Stimulated activated CD8-positive, alpha-beta memory T cell treated with anti-CD3 and anti-CD28 coated beads, Interleukin-15, amount 100 ng/mL, for 24 hours (primary cell): ENCODE measurements at places on chromosomes 3 and 15.

DNA sequence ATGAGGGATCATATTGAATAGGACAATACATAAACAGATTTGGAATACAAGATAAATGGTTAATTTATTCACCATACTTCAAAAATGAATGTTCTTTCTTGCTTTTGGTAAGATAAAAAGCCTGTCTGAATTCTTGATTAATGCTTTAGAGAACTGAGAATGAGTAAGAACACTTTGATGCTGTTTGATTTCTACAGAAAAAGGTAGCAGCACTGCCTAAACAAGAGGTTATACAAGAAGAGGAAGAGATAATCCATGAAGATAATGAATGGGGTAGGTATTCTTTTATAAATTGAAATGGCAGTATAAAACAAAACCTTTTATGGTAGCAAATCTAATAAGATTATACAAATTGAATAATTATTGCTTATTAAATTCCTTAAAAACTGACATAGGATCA lies 15.3 kb downstream of the UBA5 start:
- DNase-seq: no peak

DNA sequence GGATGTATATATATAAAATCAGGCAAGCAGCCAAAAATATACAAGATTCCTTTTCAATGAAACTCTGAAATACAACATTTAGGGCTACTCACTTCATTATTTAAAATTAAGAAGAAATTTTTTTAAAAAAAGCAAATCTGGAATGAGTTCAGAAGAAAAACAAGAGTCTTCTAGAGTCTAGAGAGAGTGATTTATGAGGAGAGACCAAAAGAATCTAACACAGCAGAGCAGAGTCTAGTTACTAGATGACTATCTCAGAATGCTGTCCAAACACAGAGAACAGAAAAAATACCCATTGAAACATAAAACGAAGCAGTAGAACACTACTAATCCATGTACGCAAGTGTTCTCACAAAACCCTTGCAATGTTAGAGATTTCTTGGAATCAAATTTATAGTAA lies 275.2 kb upstream of the CBLB start:
- DNase-seq: no peak

DNA sequence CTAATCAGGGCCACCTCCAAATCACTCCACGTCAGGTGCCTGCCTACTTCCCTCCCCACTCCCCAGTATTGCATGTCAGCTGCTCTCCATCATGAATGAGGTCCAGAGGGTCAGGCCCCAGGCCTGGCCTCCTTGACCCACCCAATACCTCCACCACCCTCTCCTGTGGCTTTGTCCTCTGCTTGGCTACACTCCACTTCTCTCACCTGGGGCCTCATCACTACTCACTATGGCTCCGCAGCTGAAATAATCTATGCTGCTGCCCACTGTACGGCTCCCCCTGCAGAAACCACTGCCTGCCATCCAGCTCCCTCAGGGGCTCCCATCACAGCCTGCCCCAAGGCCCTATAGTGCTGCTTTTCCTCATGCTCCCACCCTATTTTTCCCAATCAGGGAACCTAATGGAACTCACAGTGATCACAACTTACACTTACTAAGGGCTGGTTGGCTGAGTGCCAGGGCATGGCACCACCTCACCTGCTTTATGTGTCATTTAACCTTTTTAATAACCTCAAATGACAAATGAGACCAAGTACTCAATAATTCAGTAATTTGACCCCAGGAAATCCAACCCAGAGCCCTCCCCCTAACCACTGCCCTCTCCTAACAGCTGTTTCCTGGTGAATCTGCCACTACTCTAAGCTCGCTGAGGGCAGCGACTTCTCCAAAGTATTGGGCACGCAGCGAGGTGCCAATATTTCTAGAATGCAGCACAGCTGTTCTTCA lies 2.3 kb downstream of the GORASP1 start:
- DNase-seq: no peak

DNA sequence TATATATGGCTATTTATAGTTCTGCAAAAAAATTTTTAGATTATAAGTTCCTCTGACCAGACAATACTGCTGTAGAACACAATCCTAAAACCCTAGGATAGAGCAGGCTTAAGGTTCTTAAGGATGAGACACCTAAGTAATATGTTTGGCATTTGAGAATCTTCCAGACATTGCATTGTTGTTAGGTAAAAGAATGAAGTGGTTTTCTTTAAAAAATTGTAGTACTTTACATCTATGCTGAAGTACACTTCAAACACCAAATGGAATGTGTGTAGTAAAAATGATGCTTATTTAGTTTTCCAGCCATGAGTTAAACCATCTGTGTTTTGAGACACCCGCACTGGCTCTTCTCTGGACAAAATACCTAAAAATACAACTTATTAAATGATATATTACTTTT lies 857.7 kb downstream of the OTOL1 start:
- DNase-seq: no peak

DNA sequence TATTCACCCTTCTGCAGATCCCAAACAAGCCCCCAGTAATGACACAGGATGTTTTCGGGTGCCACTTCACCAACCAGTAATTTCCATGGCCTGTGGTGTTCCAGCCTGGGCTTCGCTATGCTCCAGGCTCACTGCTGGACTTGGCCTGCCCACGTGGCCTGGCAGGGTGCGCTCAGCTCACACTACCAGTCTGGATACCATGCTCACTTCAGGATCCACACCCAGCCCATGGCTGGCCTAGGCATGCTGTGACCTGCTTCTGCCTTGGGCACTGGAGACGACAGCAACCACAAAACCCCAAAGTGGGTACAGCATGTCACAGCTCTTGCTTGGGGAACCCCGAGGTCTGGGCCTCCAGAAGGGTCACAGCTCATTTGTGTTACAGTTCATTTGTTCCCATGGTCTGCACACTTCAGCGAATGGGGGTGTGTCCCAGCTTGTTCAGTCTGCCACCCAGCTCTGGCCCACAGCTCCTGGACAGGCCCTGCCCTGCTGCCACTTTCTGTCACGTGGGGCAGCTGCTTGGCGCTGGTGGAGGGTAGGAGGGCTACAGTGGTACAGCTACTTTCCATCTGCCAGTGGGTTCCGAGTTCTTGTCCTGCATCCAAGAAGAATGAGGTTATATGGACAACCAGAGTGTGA lies 650.8 kb downstream of the MCTP2 start:
- DNase-seq: no peak

- DNase-seq: no peak
Measured at GRCh38 chr3:117751651-117752050, 1042.1 kb downstream of the TUSC7 start.

DNA sequence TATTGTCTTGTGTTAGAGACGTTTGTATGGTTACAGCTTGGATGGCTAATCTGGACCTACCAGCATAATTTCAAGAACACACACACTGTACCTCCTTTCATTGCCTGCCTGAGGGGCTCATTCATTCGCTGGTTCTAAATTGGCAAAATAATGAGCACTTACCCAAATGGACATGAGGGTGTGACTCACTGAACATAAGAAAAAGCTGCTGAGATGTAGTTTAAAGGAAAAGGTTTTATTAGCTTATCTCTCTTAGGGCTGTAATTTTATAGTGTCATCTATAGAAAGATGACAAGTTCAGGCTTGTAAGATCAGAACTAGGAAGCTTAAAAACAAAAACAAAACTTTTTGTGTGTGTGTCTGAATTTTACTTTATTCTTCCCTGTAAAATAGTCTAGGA lies 120.7 kb upstream of the WNT7A start:
- DNase-seq: no peak

DNA sequence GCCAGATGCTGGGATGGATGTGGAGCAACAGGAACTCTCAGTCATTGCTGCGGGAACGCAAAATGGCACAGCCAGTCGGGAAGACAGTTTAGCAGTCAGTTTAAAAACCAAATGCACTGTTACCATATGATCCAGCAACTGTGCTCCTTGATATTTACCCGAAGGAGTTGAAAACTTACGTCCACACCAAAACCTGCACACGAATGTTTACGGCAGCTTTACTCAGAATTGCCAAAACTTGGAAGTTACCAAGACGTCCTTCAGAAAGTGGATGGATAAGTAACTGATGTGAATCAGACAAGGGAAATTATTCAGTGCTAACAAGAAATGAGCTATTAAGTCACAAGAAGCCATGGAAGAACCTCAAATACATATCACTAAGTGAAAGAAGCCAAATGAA lies 36.1 kb upstream of the SLC41A3 start:
- no peak for DNase-seq

DNA sequence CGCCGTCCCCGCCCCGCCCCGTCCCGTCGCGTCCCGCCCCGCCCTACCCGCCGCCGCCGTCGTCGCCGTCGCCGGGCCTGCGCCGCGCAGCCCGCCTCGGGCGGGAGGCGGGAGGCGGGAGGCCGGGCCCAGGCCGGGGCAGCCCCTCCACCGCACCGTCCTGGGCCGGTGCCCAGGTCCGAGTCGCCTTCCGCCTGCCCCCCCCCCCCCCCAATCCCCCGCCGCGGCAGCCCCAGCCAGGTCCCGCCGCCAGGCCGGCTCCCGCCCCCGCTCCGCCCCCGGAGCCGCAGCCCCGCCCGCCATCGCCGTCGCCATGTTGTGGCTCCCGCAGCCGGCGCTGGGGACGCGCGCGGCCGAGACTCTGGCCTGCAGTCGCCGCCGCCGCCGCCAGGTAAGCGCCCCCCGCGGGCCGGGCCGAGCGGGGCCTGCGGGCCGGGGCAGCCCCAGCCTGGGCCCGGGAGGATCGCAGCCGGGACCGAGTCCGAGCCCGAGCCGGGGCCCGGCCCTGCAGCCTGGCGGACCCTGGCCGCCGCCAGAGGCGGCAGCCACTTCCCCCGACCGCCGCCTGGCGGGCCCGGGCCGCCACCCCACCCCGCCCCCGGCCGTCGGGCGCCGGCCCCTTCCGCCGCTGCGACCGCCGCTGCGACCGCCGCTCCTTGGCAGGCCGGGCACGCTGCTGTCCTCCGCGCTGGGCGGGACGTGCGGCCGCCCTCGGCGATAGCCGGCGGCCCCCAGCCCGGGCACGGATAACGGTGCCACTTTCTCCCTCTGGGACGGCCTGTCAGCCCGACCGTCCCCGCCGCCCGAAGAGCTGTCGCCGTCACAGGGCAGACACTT lies at the start of gene ZNF592:
Gene ZNF592 (plus strand): TSS at position 319 of the 837 bp plus-strand sequence. CDS start 34,084 bp downstream, outside the sequence.
- DNase-seq: peak; percentile 60

DNA sequence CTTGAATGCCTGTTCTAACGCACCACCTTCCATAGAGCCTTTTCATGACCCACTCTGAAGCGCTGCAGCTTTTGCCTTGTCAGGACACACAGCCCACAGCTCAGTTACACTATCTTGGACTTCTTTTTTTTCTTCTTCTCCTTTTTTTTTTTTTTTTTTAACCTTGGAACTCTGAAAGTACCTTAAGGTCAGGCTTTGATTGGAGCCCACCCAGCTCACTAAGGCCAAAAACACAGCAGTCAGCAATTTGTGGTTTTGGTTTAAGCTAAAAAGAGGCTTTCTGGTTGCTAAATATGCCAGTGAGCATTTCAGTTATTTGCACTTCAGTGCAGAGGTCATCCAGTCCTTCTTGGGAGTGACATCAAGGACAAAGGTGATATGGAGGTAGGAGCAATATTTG lies 1.7 kb downstream of the SLC25A20 start:
- DNase-seq: no peak

DNA sequence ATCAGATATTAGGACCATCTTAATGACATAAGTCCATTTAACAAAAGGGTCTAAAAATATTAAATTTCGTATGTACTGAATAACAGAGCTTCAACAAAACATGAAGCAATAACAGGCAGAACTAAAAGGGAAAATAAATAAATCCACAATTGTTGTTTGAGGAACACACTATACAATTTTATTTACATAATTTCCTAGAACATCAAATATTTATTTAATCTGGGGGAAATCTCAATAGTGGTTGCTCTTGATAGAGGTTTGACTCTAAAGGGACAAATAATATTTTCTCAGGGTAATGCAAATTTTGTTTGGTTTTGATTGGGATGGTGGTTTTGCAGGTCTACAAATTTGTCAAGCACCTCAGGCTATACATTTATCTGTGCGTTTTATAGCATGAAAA lies 90.3 kb downstream of the BCHE start:
- DNase-seq: no peak

DNA sequence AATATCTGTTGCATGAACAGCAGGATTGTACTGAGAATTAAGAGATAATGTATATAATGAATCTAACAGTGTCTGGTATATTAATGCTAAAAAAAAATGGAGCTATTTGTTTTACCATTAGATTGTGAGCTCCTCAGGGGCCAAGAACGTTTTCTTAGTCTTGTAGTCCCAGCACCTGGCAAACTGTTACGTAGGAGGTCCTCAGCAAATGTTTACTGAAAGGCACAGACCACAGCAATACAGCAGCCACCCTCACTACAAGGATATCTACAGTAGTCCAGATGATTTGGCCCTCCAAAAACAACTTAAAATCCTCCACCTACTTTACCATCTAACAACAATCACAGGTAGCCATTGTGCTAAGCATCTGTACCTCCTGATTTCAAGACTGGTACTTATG lies 59.7 kb downstream of the MSL2 start:
- DNase-seq: no peak

DNA sequence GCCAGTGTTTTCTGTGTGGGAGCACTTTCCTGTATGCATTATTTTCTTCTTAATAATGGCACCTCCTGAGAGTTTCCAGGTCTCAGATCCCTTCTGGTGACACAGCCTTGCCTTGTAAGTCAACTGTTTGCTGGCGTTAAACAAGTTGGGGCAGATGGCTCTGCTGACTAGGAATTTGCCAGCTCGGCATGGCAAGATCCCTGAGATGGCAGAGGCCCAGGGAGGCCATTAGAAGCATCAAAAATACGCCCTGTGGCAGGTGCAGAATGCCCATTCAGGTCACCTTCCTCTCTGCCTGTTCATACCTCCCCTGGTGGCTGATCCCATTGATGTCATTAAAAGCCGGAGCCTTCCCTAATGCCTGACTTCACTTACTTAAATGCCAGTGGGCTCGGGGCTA lies 320.9 kb upstream of the CTDSPL start:
- no peak for DNase-seq

- no peak for DNase-seq
Measured at GRCh38 chr3:4852780-4853748, 126.2 kb upstream of the BHLHE40 start.

- no peak for DNase-seq
Measured at GRCh38 chr3:69999140-70000027, at the start of gene SAMMSON. Gene SAMMSON (plus strand): TSS chr3:69999733.

DNA sequence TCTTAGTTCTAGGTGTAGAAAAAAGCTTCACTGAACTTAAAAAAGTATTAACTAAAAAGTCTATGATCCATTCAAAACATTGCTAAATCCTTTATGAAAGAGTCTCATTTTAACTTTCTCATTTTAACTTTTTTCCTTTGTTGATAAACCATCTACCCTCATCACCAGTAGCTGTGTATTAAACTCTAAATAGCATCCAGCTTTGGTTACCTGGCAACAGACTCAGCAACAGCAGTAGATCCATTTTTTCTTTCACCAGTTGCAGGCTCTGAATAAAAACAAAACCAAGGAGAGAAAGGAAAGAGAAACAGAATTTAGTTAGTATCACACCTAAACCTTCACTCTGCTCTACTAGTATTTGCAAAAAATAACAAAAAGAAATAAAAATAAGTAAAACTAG lies 51.6 kb downstream of the TP53BP1 start:
- DNase-seq: no peak

- DNase-seq: no peak
Measured at GRCh38 chr3:56054844-56055243, 413.4 kb downstream of the ERC2 start.
